ENCODE measurements at places on chromosomes 3 and 15.

DNA sequence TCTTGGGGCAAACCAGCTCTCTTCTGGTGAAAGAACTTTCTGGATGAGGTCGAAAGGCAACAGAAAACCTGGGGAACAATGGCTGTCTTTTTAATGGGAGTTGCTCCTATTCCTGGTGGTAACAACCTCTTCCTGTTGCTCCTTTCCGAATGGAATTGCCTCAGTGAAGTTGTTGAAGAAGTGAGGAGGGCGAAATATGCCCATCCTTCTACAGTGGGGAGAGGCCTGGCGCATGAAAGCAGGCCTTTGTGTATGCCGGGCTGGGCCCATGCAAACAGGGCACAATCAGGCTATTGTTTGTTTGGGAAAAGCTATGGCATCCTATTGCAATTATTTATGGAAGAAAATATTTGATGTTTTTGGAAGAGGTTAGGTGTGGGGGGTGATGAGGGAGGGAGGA, 166.9 kb downstream of the IGF1R start:
- DNase-seq = no peak

GRCh38 chr3:120567370-120568201, 28.6 kb upstream of the NDUFB4 start:
- DNase-seq = no peak

DNA sequence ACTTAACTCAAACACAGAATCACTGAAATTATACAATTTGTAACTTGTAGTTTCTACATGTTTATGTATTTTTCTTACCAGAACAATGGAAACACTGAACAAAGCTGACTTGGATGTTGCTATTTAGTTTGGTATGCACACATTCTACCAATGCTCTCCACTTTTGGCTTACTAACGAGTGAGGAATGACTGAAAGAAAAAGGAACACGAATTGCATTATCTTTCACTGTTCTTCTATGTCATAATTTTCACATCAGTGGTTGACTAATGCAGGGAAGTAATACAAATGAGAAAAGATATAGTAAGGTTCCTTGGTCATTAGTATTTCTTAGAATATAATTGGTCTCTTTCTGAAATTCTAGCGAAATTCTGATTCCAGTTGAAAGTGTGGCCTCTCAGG, 9.8 kb upstream of the CNTN3 start:
- DNase-seq = no peak

DNA sequence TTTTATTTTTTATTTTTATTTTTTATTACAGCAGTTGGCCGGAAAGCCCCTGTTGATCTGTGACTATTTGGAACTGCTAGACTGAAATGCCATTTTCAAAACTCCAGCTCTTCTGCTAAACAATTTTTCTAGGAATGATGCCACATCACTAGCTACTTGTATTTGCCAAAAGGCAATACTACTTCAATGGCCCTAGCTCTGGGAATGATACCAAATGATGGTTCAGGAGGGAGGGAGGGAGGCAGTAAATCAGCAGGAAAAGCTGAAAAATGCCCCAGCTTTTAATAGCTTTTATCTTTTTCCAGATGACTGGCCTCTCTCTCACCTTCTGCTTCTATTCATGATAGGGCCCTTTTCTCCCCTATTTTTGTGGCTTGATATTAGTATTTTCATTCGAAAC, 2.6 kb upstream of the CHL1 start:
- DNase-seq = no peak

DNA sequence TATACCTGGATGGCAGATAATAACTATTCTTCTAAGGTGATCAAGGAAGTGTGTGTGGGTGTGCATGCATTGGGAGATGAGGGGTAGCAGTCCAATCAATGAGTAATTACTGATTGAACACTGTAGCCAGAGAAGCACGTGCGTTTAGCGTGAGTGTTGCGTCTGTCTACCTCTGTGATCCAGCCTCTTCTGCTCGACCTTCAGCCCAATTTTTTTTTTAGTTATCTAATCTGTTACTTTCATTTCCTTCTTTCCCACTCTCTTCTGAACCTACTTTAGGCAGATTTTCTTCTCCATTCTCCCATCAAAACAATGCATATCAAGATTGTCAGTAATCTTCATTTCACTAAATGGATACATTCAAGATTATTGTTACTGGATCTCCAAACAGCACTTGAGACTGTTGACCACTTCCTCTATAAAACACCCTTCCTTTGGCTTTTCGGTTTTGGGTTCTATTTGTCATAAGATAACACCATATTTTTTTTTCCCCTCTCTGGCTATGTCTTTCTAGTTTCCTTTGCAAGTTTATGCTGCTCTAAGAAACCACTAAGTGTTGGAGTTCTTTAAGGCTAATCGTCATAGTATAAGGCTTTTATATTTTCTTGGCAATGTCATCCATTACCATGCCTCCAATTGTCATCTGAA, 41.0 kb downstream of the MCTP2 start:
- DNase-seq = peak; percentile 55

Measured in KG1 (cell line).